ENCODE measurements at places on chromosomes 6 and 20.

GRCh38 chr6:110449541-110449895 lies 26.9 kb downstream of the SLC22A16 start:
- peak; percentile 48 for DNase-seq

DNA sequence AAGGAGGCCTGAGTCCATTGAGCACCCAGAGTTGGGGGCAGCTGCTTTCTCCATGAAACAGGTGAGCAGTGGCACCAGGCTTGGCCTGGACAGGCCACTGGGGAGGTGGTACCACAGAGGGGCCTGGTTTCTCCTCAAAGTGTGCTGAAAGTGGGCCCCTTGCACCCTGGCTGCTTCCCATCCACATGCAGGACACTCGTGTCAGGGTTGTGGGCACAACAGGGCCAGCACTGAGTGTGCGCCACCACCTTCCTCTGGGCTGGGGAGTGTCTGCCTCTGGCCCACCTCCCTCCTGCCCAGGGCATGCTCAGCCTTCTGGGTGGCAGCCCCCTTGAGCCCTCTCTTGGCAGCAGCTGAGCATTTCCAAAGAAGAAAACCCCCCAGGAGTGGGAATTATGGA lies 5.2 kb upstream of the SLC22A1 start:
- no peak for DNase-seq

DNA sequence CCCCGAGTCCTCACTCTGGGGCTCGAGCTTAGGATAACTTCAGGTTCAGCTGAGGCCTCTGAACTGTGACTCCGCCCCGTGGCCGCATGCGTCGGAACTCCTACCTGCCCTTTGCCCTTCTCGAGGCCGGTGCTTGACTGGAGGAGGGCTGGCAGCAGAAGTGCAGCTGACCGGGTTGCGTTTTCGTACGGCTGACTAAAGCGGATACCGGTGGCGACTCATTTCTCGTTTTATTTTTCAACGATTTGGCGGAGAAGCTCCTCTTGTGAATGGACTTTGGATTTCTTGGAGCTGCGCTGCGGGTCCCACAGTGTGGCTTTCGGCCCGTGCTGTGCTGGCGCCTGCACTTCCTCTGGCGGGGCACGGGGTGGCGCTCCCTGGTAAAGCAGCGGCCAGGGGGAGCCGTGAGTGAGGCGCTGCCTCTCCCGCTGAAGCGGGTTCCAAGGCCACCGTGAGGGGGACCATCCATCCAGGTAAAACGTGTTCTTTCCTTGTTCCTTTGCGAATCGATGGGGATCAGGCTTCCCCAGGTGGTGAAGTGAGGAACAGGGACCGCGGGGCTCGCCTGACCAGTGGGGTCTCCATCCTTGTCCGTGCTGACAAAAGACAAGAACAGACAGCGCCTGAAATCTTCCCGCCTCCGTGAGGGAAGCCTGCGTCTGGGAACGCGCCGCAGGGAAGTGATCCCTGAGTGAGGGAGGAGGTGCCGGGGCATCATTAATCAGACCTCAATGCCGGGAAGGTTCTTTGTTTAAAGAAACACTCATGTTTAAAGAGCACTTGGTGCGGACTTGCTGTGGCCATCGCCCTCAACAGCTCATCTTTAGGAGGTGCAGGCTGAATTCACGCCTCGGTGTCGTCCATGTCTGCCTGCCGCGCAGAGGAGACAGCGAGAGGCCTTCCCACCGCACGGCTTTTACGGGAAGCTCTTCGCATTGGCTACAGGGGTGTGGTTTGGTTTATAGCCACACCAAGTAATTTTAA lies 38.8 kb downstream of the ERMARD start:
- peak; percentile 61 for DNase-seq

DNA sequence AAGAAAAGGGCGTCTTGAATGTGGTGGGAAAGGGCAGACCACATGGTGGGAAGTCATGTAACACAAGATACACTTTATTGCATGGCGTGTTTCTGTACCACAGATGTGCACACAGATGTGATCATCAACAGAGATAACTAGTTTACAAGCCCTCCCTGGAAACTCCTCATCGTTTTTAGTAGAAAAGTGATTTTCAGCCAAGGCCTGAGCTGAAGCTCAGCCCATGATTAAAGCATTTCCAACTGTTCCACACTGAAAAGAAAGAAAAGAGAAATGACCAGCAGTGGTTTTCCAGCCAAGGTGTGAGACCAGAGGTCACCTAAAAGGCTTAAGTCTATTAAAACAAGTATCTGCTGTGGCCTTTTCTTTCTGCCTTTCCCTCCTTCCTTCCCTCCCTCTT lies 463.9 kb upstream of the JAG1 start:
- DNase-seq = no peak

GRCh38 chr6:119183457-119183856 lies 105.0 kb upstream of the FAM184A start:
- no peak for DNase-seq

- DNase-seq = no peak
These were observed 20.2 kb downstream of the ADGRF4 start for GRCh38 chr6:47718571-47718970.

Measured in amniotic epithelial cell (primary cell).